NCI-H526 treated with DMSO at 0.1 percent for 48 hours (cell line): ENCODE measurements at places on chromosomes 16 and 17.
A peak's percentile ranks its signal among the peaks of the same experiment; 100 is the strongest.

DNA sequence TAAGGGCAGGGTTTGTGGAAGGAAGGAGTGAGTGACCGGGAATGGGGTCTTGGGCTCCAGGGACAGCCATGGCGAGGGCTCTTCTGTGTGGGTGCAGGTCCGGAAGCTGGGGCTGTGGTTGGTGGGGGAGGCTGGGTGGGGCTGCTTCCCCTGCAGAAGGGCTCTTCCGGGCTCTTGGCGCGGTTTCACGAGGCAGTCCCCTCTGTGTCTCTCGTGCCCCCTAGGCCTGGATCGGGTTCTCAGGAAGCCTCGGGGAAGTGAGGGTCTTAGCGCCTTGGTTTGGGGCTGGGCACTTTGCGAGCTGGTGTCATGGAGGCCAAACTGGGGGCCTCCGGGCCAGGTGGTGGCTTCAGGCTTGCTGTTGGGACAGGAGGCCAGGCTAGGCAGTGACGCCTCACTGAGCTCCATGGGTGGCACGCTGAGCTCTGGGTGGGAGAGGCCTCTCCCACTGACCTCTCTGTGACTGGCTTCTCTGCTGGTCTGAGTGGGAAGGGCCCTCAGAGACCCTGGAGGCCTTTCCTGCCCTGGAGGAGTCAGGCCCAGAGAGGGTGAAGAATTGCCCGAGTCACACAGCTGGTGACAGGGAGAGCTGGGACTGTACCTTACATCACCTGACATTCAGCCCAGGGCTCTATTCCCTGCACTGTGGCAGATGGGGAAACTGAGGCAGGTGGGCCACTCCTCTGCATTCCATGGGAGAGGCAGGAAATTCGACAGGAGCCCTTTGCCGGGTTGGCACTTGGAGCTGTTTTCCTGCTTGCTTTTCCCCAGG, 8.2 kb downstream of the ADCY7 start:
- no peak for DNase-seq

DNA sequence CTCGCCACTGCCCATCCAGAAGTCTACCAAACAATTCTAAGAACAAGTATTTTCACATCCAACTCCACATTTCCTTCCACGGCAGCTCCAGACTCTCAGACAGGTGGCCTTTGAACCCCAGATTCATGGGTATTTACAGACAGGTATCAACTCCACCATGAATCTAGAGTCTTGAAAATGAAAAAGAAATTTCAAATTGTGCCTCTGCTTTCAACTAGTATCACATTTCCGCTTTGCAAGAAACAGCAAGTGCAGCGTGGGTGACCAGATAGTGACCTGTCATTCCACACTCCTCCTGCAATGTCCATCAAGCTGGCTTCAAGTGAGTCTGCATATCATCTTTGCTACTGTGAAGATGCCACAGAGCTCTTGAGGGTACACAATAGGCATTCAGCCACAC, 232.4 kb upstream of the RPL38 start:
- DNase-seq = no peak

DNA sequence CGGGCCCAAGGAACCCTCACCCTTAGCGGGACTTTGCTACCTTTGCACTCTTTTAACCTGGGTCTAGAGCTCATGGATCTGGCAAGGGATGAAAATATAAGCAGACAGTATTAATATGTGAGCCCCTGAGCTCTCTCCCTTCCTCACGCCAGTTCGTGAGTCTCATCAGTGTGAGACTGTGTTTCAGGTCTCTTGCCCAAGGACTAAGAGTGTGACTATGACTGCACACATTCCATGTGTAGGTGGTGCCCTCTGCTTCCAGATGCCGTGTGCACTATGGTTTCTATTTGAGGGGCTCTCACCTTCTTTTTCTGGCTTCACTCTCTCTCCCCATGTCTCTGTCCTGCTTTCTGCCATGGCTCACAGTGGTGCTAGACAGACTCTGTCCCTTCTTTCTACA, 40.5 kb downstream of the DHRS7B start:
- DNase-seq = no peak

DNA sequence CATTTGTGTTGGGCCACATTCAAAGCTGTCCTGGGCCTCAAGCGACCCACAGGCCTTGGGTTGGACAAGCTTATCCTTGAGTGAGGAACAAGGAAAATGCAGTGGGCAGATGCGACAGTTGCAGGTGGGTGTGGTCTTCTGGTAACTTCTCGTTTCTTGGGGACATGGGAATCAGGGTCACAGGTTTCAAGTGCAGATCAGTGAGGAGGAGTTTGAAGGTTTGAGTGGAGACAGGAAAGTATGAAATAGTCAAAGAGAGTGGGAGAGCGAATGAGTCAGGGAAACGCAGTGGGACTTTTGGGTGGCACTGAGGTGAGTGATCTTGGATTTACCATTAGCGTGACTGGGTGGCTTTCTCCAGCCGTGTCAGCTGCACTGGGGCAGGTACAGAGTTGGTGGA, 15.4 kb upstream of the CCL22 start:
- DNase-seq = no peak

GRCh38 chr16:68345958-68346635, 35.3 kb downstream of the PRMT7 start:
- DNase-seq = no peak

DNA sequence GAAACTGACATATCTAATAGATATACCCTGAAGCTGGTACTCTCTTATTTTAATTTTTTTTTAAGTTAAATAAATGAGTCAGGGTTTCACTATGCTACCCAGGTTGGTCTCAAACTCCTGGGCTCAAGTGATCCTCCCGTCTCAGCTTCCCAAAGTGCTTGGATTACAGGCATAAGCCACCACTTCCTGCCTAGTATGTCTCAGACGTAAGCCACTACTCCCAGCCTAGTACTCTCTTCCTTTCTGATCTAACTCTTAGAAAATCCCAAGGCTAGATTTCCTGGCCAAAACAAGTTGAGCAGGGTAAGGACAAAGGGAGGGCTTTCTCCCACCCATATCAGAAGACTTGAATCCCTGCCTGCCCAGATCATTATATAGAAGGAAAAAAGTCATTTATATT, 33.7 kb downstream of the HOXB1 start:
- DNase-seq = no peak

DNA sequence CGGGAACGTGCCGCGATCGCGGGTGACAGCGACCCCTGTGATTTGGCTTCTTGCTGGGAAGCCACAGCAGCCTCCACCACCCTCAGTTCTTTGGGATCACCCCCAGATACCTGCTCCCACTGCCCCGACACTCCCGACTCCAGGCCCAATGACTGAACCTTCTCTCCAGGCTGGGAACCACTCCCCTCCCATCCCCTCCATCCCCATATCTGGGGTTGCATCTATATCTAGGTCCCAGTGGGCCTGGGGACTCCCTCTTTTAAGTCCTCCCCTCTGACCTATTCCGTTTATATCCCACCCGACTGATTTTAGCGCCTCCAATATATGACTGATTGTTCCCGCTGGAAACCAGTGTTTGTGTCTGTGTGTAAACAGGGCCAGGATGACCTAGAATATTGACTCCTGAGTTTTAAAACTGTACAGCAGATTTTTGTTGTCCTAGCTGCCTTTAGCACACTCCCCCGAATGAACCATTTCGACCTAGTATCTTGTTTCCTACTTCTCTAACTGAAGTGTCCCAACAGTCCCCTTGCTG, 667 bp downstream of the PSMD3 start:
- DNase-seq = no peak

DNA sequence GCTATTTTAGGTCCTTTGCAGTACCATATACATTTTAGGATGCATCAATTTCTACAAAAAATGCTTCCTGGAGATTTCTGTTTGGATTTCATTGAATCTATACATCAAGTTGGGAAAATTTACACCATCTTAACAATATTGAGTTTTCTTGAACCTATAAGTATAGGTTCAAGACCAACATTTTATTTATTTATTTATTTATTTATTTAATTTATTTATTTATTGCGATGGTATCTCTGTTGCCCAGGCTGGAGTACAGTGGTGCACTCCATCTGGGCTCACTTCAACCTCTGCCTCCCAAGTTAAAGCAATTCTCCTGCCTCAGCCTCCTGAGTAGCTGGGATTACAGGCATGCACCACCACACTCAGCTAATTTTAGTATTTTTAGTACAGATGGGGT, 125.0 kb upstream of the HS3ST2 start:
- DNase-seq = no peak

DNA sequence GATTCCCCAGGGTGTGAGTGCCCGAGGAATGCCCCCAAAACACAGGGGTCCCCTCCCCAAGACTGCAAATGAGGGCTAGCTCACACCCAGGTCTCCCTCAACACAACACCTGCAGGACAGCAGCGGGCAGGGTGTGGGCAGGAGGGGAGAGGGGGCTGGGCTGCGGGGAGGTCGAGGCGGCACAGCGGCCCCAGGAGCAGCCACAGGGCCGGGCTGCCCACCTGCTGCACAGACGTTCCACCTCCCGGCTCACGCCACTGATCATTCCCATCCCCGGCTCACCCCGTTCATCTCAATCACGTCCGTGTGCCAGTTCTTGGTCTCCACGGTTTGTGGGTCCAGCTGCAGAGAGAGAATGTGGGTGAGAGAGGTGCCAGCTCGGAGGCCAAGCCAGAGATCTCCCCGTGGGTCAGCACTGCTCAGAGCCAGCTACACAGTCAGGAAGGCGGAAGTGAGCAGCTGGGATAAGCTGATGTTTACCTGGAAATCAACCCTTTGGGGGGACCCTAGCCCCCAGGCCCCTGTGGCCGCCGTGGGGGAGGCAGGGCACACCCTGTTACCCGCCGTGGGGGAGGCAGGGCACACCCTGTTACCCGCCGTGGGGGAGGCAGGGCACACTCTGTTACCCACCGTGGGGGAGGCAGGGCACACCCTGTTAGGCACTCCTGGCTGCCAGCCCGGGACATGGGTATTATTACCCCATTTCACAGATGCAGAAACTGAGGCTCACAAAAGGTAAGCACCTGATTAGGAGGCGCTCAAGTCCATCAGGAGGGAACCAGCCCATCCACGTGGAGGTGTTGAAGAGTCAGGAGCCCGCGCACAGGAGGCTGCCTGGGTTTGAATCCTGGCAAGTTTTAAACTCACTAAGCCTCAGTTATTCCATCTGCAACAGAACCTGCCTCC, 16.1 kb downstream of the TIMM22 start:
- DNase-seq = no peak

DNA sequence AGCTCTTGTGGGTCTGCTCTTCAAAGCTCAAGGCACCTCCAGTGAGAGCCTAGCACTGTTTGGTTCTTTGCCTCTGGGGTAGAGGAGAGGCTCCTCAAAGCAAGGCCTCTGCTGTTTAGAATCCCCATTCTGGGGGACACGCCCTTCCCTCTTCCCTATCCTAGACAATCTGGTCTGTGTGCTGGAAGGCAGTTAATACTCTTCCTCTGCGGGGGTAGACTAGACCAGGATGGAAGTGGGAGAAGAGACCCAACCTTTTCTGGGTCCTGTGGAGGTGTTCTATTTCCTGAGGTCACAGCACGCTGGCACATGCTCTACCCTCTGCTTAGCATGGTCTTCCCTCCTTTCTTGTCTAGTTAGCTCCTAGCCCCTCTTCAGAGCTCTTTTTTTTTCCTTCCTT, 7.7 kb downstream of the ERAL1 start:
- no peak for DNase-seq

GRCh38 chr16:27287051-27287811, 18.7 kb upstream of the NSMCE1 start:
- DNase-seq = no peak

- DNase-seq = peak; percentile 14
Measured at GRCh38 chr16:2968368-2968737, 795 bp upstream of the PAQR4 start.

- no peak for DNase-seq
Measured at GRCh38 chr17:57739402-57740234, 5.5 kb downstream of the CCDC182 start.

DNA sequence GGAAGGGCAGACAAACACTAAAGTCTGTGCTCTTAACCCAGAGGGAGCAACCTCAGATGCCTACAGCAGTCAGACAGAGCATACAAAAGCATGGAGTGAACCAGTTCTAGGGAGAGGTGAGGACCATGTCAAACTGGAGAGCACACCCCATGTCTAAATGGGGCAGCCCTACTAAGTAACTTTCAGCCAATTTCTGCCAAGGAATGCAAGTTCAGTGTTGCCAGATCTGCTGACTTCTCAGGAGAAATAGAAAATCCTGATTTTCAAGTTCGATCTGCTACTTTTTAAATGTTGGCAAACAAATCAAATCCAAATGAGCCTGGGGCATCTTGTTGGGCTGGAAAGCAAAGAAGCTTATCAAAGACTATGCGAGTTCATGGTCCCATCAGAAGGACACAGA, 17.5 kb upstream of the SCNN1B start:
- DNase-seq = no peak

DNA sequence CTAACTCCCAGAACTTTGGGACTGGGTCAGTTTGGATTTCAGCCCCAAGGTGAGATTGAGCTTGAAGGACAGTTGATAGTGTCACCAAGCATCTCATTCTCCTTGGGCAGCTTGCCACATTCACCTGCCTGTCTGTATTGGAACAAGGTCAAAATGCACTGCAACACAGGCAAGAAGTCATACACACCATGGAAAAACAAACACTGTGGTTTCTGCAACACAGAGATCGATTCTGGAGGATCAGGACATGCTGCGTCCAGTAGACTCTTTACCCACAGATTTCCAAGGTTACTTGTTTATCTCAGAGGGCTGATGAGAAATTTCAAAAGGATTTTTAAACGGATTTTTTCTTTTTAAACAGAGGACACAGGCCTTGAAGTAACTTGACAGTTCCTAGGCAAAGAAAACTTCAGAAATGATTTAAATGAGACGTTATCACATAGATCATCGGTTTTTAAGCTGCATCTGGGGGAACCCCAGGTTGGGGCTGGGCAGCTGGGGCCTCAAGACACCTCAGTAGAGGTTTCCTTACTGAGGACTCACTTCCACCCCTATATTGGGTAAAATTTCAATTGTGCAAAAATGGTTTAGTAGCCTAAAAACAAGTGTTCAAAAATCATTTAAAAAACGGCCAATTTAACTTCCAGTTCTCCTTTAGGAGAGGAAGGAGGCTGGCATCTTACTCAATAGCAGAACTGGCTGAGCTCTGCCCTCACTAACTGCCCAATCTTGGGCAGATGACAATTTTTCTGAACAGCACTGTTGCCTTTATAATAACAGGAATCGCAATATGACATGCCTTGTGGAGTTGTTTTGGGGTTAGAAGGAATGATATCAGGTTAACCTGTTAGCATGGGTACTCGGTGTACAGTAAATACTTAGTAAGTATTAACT, 299.3 kb downstream of the XYLT1 start:
- no peak for DNase-seq

- no peak for DNase-seq
Measured at GRCh38 chr17:51948128-51948527, 210.4 kb downstream of the CA10 start.

GRCh38 chr17:78781104-78781892, 775 bp downstream of the CYTH1 start:
- DNase-seq = peak; percentile 11

GRCh38 chr17:6420173-6420641, 14.7 kb downstream of the AIPL1 start:
- DNase-seq = peak; percentile 8

- DNase-seq = no peak
Measured at GRCh38 chr17:73419881-73420280, 108.1 kb upstream of the CDC42EP4 start.

DNA sequence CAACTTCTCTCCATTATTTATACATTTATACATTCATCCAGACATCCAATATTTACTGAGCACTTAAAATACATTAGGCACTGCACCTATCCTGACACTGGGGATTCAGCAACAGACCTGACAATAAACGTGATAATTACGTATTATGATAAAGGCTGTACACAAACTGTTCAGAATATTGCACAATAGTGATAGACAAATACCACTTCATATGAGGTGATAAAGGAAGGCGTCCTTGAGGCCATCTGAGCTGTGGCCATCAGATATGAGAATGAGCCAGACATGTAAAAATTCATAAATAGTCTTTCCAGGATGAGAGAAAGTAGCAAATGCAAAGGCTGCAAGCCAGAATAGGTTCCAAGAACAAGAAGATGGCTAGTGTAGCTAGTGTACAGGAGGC, 8.6 kb downstream of the USP32 start:
- DNase-seq = no peak
